ENCODE measurements at places on chromosomes 12 and 14. TPM values are rescaled to one million over a fixed set of nuclear protein-coding genes. Genes with fewer than 3 reads are reported as not detected.

DNA sequence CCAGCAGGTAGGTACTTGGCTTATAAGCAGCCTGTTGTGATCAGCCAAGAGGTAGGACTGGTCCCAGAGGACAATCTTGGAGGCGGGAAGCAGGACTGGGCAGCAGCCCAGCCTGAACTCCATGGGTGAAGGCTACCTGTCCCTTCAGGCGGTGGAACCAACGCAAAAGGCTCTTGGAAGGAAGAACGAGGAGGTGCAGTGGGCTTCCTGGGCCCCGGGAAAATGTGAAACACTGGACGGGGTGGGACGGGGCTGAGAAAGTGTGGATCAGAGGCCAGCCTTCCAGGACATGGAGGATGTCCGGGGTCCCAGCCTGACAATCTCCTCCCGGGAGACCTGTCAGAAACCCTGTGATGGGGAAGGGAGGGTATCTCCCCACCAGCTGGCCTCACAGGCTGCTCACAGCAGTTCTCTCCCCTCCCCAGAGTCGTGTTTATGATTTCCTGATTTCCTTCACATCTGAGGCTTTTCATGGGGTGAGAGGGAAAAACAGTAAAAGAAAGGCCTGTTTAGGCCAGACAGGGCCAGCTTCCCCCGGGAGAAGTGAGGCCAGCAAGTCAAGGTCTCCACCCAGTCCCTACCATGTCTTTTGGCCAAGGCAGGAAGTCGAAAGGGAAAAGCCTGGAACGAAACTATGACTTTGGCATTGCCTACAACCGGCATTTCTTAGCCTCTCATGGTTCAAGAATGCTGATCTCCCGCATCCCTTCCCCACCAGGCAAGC lies 11.3 kb downstream of the CMKLR1 start:
- DNase-seq = no peak

GRCh38 chr12:52494518-52494917 lies 1.5 kb upstream of the KRT6A start:
- no peak for DNase-seq

DNA sequence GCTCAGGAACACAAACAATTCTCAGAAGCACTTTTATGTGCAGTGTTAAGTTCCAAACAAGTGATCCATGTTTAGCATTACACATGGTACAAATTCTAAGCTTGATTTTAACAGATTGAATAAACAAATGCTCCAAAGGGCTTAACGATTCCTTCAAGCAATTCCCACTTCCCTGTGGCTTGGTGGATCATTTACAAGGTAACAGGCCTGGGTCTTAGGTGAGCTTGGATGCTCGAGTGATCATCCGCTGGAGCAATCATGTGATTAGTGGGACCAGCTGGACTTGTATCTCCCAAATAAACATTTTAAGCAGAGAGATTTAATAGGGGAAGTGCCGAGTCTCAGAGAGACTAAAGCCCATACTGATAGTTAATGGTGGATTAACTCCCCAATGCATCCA lies 70.7 kb downstream of the CALM1 start:
- DNase-seq = no peak

- no peak for DNase-seq
Observed at GRCh38 chr12:41496009-41496408, 307.9 kb downstream of the PDZRN4 start.

- DNase-seq = no peak
Observed at GRCh38 chr12:91367234-91367849, 184.7 kb upstream of the DCN start.

DNA sequence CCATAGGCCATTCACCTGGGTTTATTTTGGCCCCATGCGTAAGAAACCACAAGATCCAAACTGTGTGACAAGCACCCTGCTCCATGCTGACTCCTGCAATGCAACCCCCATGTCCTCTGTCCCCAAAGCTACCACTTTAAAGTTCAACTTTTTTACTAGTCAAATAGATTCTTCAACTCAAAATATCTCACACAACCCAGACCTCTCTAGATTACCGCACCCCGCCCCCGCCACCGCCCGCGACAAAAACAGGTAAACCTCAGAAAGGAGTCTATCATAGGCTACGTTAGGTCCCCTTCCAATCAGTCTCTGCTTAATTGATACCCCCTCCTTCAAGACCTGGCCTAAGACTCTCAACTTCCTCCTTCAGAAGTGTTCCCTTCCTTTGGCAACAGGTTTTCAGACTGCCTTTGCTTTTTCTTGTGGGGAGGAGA lies 2.2 kb downstream of the ZFP36L1 start:
- no peak for DNase-seq

- no peak for DNase-seq
Observed at GRCh38 chr12:1222858-1223639, 232.0 kb downstream of the ERC1 start.

- no peak for DNase-seq
Observed at GRCh38 chr14:64951291-64951690, 8.7 kb upstream of the GPX2 start.

DNA sequence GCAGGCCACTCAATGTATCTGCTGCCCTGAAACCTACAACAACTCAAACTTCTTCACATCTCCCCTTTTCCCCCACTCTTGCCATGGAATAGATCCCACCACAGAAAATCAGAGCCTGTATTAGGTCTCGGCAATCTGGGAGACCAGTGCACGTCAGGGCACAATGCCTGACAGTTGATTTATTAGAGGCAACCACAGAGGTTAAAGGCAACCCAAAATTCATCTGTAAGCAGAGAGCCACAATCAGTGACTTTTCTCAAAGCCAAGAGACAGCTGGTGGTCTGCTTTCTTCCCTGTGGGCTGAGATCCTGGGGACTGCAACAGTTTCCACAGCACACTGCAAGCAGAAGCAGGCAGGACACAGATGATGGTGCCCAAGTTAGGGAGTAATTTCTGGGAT lies 169.0 kb upstream of the NTF3 start:
- DNase-seq = no peak

- DNase-seq = no peak
Observed at GRCh38 chr14:47846008-47846407, 170.6 kb upstream of the MDGA2 start.

SLC16A7 gene
- polyA plus RNA-seq = 3.7 TPM

- DNase-seq = no peak
Observed at GRCh38 chr14:58807191-58807590, 169.4 kb downstream of the DACT1 start.

MDGA2 gene
- 0.11 TPM for polyA plus RNA-seq

ITPR2 gene
- 2.7 TPM for polyA plus RNA-seq

GRCh38 chr14:102046337-102047278 lies 40.2 kb downstream of the HSP90AA1 start:
- DNase-seq = peak; percentile 31

- DNase-seq = peak; percentile 20
Observed at GRCh38 chr12:48890657-48891418, 25.2 kb upstream of the RND1 start.

- no peak for DNase-seq
Observed at GRCh38 chr12:107369679-107370078, 276.3 kb upstream of the CRY1 start.

GRCh38 chr12:57276935-57277563 lies 26.1 kb upstream of the STAC3 start:
- no peak for DNase-seq

GRCh38 chr12:122949405-122949804 lies 16.9 kb downstream of the ABCB9 start:
- DNase-seq = no peak

DNA sequence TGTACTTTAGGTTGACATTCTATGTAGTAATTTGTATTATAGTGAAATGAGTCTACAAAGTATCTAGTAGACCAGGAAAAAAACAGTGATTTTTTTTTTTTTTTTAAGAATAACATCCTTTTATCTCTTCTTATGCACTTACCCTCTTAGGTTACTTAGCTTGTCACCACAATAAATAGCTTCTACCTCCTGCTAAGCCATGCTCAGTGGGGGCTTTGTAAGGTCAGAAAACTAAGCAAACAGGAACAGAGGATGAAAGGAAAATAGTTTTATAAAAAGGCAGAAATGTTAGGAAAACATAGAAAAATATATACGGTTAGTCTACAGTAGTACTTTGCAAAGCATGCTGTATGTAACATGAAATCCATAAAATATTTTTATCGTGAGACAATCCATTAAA lies 385.3 kb upstream of the ATXN7L3B start:
- DNase-seq = no peak

KLRG1 gene
- 3.9 TPM for polyA plus RNA-seq

DNA sequence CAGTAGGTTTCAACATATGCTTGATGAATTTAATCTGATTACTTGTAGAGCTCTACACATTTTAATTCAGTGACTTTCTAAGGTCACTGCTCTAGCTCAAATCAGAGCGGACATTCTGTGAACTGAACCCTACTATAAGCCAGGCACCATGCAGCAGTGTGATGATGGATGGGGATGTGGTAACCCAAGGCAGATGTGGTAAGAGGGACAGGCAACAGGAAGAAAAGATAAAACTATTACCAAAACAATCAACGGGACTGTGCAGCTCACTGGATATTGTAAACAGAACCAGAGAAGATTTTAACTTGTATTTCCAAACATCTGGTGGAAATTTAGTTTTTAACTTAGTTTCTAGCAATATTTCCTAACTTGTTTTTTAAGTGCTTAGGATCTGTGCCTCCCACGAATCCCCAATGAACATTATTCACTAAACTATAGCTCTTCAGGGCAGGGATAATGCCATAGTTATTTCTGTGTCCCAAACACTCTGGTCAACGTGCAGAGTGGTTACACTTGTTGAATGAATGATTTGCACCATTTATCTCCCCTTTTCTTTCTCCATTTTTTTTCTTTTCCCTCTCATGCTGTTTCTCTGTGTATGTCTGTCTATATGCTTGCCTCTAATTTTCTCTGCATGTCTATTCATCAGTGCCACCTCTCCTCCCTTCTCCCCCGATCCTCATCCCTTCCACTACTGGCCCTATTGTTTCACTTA lies 3.0 kb downstream of the ERO1A start:
- DNase-seq = no peak

DNA sequence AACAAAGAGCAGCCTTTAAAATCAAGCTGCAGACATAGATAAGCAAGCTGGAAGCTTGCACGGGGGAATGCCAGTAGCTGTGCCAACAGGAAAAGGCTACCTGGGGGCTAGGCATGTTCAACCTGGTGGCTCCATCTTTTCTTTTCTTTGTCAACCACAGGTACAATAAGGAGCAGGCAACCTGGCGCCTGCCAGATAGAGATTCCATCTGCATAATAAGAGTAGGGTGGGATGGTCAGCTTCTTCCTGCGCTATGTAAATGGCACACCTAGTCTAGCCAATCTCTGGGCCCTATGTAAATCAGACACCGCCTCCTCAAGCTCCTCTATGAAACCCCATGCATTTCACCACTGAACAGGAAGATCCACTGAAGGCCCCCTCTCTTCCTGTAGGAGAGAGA lies 87.4 kb upstream of the PKP2 start:
- DNase-seq = no peak

GRCh38 chr12:116731801-116732200 lies 6.1 kb downstream of the SPRING1 start:
- DNase-seq = no peak

DNA sequence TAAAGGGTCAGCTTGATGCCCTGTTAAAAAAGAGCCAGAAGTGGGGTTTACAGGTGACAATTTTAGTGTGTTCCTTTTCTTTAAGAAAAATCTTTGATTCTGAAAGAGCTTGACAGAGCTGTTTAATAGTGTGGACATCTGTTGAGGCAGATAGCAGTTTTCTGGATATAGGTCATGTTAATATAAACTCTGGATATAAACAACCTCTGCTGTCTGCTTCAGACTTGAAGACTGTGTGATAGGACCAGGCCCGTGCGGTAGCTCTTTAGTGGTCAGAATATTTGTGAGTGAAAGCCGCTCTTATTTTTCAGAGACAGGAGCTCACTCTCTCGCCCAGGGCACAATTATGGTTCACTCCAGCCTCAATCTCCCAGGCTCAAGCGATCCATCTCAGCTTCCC lies 439.9 kb upstream of the RGS6 start:
- DNase-seq = no peak

DNA sequence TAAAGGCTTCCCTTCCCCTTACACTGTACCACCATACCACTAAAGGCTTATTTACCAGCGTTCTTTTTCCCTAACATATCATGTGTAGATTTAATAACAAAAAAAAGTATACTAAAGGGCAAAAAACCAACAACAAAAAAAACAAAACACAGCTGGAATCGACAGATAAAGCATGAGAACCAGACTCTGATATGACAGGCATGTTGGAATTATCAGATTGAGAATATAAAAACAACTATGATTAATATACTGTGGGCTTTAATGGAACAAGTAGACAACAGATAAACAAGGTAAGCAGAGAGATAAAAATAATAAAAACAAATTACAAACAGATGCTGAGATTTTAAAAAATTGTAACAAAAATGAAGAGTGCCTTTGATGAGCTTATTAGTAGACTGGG lies 754.1 kb upstream of the MDGA2 start:
- no peak for DNase-seq

DNA sequence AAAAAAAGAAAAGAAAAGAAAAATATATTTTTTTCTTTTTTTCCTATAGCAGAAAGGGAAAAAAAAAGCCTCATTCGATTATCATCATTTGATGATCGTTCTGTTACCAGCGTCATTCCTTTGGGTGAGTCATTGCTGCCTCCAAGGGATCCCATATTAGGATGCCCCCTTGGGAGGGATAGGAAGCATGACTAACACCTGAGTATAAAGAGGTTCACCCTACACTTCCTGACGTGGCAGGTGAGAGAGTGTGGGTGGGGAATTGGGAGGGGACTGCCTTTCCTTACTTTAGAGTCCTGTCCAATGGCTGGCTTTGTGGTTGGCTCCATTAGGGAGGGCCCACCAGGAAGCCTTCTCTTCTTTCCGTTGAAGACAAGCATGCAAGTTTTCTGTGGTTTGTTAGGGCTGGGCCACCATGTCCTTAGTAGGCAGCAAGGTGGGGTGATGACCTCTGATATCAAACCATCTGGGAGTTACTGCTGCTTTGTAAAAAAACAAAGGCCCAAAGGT lies 56.1 kb upstream of the FUT8 start:
- DNase-seq = no peak

CCDC175 gene
- polyA plus RNA-seq = not detected

DNA sequence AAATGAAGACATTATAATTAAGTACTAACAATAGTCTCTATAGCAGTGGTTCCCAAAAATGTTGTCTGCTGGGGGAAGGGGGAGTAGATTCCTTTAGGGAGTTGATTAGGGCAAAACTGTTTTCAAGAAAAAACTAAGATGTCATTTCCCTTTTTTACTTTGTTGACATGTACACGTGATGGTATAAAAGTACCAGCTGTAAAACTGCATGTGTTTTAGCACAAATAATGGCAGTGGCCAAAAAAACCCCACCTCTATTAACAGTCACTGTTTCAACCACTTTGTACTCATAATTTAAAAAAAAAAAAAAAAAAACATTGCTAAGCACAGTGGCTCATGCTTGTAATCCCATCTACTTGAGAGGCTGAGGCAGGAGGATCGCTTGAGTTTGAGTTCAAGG lies 61.7 kb downstream of the PPP1R12A start:
- no peak for DNase-seq

ABCB9 gene
- polyA plus RNA-seq = 4.4 TPM

- no peak for DNase-seq
Observed at GRCh38 chr12:48074266-48074665, 31.6 kb downstream of the SENP1 start.

- DNase-seq = no peak
Observed at GRCh38 chr12:30806989-30807694, 52.4 kb upstream of the CAPRIN2 start.
